ENCODE measurements at places on chromosomes 3 and 15.

- no peak for DNase-seq
These were observed 480.3 kb downstream of the FGF12 start for GRCh38 chr3:192246847-192247559.

GRCh38 chr3:14503033-14503705 is 37.0 kb downstream of the GRIP2 start:
- no peak for DNase-seq

GRCh38 chr3:31755926-31756658 is 223.4 kb downstream of the STT3B start:
- peak; percentile 84 for DNase-seq

- no peak for DNase-seq
These were observed 211.5 kb downstream of the NECTIN3 start for GRCh38 chr3:111283165-111283564.

DNA sequence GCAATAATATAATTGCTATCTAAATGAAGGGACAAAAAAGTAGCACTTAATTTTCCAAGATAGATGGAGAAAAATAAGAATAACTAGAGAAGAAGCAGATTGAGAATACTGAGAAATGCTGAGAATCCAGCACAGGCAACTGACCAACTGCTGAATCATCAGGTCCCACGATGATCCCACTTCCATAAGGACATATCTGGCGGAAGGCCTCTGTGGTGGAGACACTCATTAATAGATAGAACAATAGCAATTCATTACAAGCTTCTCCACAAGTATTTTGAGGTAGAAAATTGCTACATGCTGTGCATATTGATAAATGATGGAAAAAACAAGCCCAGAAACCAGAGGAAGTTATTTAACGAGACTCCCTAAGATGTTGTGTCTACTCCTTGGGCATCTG is 105.9 kb downstream of the DUT start:
- DNase-seq = no peak

DNA sequence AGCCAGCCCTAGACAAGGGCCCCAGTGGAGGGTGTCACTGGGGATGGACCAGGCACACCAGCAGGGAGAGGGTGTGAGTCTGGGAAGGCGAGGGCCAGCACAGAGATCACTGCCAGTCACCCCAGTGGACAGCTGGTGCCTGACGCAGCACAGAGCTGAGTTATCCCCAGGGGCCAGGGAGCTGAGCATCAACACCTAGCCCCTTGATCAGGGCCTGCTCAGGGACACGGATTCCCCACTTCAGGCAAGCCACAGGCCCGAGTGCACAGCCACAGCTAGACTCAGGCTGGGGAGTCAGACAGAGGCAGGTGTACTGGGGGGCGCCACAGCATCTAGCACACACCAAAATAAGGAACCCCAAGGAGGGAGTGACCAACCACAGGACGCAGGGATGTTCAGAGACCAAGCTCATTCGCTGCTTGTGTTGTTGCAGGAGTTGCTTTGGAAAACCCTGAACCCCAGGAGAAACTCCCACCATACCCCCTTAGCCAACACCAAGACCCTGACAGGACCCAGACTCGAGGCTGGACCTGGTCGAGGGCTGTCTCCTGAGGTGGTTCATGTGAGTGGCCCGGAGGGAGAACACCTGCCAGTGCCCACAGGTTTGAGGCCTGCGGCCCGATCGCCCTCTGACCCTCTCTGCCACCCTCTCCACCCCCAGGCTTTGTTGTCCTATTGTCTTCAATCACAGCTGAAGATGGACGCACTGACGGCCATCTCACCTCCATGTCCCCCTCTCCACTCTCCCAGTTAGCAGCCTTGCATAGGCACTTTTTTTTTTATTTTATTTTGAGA is 146.8 kb downstream of the TPRA1 start:
- no peak for DNase-seq

DNA sequence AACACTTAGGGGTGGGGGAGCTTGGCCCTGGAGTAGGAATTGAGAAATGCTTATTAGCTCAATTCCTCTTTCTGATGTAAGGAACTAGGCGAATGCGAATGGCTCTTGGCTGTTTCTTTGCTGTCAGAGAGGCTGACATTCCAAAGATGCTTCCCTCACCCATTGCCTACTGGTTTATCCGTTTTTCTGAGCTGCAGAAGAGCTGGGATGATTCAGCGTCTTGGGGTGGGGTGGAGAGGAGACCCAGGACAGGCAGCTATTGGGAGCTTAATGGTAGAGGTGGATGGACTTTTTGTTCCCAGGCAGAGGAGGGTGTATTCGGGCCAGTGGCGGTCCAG is 9.8 kb downstream of the PLEKHO2 start:
- DNase-seq = no peak

- no peak for DNase-seq
These were observed at the start of gene UROC1 for GRCh38 chr3:126517291-126517951. Gene UROC1 (minus strand): TSS chr3:126517773. CDS start chr3:126517719, 54 bp downstream.

GRCh38 chr15:62240121-62241096 is 75.3 kb upstream of the C2CD4B start:
- no peak for DNase-seq

- DNase-seq = no peak
These were observed 838.1 kb downstream of the TBL1XR1 start for GRCh38 chr3:176359211-176359610.

DNA sequence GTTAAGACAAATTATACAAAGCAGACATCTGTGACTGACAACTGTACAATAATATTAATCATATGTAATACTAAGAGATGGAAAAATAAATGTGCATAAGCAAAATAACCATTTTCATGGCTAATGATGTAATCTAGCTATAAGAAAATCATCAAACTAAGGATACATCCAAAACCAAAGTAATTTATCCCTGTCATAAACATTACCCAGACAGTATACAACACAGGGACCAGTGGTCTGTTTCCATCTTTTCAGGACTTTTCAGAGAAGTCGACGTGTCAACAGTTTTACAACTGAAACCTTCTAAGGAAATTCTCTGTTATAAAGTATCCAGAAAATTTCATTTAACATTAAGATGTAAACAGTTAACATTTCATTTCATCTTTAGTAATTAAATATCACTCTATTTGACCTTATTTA is 11.0 kb downstream of the THBS1 start:
- DNase-seq = no peak

DNA sequence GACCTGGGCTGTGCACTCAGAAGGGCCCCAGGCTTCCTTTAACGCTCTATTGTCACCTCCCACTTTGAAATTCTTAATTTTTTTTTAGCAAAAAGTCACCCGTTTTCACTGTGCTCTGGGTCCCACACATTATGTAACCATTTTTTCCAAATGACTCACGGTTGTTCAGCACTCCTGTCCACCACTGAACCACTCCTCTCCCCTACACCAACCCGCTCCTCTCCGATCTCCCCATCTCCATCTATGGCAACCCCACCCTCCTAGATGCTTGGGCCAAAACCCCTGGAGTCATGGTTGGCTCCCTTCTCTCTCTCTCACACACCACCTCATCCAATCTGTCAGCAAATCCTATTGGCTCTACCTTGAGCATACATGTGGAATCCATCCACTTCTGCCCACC is 41.2 kb upstream of the LINGO1 start:
- no peak for DNase-seq

- no peak for DNase-seq
These were observed 33.2 kb downstream of the ANXA2 start for GRCh38 chr15:60364612-60364924.

DNA sequence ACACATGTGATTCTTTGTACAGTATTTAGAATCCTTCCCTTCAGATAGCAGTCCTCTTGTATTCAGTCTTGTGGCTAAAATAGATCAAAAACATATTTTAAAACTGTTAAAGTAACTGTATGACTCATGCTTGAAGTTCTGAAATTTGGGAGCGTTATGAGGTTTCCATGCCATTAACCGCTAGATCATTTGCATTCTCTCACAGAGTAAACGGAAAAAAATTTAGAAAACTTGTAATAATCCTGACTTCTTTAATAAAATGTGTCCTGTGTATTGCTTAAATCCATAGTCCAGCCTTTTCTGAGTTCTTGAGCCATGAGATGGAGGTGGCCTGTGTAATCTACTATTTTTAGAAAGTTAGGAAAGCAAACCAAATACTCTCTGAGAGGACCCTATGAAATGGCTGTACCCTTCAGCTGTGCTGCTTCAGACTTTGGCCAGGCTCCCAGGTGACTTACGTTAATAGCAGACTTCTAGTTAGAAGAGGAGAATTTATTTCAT is 33.8 kb downstream of the MBNL1 start:
- no peak for DNase-seq

DNA sequence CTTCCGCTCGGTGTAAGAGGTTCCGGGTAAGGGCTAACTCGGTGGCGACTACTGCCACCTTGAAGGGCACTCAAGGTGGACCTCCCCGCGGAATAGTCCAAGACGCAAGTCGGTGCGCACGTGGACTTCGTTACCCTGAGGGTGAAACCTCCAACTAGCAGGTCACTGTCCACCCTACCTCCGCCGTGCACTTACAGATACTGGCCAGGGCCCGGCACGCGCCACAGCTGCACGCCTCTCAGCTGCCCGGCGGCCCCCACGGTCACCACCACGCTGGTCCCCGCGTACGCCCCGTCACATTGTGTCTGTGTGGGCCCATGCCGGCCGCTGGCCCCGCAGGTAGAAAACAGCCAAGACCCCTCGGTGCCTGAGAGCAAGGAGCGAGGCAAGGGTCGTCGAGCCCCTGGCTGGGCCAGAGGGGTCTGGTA is 1.1 kb downstream of the LTK start:
- DNase-seq = no peak

DNA sequence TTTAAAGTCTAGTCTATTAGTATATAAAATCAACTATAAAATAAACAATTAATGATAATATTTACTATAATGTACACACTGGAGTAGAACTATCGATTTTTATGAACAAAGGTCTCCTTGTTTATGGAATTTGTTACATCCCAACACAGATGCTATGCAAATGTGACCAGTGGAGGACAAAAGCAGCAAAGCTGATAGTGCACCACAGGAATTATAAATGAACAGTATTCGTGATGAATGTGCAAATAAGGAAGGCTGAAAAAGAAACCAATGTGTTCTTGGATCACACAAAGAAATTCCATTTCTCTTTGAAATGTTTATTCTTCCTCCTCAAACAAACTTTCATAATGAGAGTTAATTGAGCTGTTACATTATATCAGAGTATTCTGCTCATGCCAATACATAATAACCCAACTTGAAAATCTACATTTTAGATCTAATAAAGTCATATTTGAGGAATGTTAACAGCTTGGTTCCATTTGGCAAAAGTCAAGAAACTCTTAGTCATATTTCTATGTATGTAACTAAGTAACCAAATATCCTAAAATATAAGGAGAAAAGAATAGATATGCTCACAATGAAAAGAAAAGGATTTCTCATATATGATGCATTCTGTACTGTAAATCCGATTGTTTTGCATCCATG is 79.3 kb downstream of the NEK10 start:
- DNase-seq = no peak

DNA sequence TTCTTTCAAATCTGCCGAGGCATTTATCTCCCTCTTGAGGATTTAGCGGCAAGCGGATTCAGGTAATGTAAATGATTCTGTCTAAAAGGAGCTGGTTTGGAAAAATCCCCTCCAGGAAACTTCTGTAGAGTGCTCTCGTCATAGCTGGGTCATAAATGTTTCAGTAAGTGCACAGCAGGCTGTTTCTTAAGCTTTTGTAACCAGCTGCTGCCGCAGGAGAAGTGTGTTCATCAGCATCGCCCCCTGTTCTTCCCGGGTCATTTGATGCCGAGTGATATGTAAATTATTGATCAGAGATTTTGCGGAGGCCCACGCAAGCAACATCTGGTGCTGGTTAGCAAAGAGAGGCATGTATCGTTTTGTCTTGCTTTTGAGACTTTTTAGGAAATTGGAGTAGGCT is 53.1 kb downstream of the DNASE1L3 start:
- no peak for DNase-seq

DNA sequence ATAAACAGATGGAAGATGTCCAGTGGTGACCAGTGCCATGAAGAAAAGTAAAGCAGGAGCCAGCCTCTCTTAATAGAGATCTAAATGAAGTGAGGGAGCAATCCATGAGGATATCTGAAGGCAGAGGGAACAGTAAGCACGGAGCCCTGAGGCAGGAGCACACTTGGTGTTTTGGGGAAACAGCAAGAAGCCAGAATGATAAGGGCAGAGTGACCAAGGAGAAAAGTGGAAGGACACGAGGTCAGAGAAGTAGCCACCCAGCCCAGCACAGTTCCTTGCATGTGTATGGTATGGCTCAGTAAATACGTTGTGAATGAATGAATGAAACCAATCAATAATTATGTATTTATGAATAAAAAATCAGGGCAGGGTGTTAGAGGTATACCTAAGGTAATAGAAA is 11.6 kb downstream of the KLHL18 start:
- no peak for DNase-seq

DNA sequence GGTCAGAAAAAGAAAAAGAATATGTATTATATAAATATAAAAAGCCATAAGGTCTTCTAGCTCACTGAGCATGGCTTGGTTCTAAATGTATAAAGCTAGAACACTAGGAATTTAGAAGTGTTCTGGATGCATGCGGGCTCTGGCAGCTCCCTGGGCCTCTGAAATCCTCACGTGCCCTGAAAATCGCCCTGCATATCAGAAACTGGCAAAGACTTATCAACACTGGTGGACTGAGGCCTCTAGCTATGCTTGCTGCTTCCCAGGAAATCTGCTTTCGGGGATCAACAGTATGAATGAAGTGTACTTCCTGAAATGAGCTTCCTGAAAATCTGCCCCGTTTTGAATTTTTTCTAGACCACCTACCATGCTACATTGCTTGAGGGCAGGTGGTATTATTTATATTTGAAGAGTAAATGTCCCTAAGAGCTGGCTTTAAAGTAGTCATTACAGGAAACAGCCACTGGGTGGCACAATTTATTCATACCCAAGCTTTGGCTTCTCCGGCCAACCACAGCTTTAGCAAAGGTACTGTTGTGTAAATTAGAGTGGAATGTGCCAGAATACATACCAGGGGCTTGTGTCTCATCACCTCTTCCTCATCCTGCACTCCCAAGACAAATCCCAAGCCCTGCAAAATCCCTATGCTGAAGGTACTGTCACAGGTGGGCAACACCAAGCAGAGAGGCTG is 17.7 kb downstream of the CRTAP start:
- peak; percentile 16 for DNase-seq

DNA sequence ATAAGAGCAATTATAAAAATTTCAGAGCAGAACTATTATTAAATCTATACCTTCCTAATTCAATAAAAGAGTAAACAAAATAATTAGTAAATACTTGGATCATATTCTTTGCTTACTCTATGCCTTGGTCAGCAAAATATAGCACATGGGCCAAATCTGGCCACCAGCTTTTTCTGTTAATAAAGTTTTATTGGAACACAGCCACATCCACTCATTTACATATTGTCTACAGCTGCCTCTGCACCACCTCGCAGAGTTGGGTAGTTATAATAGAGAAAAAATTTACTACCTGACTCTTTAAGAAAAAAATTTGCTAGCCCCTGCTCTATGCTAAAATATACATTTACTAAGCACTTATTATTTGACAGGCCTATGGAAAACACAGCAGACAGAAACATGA is 32.2 kb upstream of the GANC start:
- DNase-seq = no peak

DNA sequence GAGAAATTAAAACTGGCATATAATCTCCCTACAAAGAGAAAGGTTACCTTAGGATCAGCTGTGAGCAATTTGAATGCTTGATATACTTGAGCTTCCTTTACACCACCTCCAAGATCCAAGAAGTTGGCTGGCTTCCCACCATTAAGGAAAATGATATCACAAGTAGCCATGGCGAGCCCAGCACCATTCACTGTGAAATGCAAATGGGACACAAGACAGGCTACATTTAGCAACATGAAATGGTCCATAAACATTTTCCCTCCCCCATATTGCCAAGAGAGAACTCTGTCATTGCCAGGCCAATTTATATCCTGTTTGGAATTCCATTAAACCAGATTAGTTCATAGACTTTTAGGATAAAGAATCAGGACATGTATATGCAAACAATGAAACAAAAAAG is 158.7 kb downstream of the SUCLG2 start:
- DNase-seq = no peak
